ENCODE measurements at places on chromosomes 1 and 21. TPM values are rescaled to one million over a fixed set of nuclear protein-coding genes. Genes with fewer than 3 reads are reported as not detected.

DNA sequence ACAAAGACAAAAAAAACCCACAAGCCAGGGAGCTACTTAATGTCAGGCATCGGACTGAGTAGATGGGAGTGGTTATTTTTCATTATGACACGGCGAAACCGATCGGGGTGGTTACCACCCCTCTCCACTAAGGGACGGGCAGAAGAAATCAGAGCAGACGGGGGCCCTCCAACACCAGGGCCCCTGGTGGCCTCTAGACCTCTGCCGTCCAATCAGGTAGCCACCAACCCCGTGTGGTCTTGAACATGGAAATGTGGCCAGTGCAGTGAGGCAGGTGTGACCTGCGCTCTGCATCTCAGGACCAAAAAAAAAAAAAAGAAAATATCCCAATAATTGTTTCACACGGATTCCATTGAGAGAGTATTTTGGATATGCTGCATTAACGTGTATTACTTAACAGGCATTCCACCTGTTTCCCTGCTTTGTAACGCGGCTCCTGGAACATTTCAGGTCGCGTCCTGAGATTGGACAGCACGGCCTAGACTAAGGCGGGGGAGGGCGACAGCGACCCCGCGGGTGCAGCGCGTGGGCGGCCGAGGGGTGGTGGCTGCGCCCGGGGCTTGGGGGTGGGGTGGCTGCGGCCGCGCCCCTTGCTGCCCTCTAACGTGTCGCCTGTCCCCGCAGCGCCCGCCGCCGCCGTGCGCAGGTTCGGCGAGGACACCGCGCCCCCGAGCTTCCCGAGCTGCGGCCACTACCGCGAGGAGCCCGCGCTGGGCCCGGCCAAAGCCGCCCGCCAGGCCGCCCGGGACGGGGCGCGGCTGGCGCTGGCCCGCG is 48.3 kb downstream of the SIM2 start:
- no peak for DNase-seq
- no peaks in the 10 kb centered on the region for H3K36me3 ChIP-seq
- H3K4me3 ChIP-seq, result peak overlapping the region; percentile 49
- H3K4me1 ChIP-seq, result no peaks in the 10 kb centered on the region

The FAM110D gene
- 12.6 TPM for total RNA-seq

The CC2D1B gene
- 61.5 TPM for total RNA-seq

GRCh38 chr21:36330904-36331303 is 10.9 kb downstream of the MORC3 start:
- no peaks in the 10 kb centered on the region for H3K27me3 ChIP-seq
- H3K27ac ChIP-seq, result no peak overlapping the region
- H3K4me3 ChIP-seq, result no peak overlapping the region
- no peaks in the 10 kb centered on the region for H3K4me1 ChIP-seq
- no peak for DNase-seq

DNA sequence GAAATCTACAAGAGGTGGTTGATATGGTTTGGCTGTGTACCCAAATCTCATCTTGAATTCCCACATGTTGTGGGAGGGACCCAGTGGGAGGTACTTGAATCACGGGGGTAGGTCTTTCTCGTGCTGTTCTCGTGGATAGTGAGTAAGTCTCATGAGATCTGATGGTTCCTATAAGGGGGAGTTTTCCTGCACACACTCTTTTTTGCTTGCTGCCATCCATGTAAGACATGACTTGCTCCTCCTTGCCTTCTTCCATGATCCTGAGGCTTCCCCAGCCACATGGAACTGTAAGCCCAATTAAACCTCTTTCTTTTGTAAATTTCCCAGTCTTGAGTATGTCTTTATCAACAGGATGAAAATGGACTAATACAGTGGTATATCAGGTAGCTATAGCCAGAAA is 5.2 kb upstream of the VWA5B1 start:
- H3K4me3 ChIP-seq, result no peak overlapping the region
- H3K4me1 ChIP-seq, result no peaks in the 10 kb centered on the region
- peaks cover 19% of the 10 kb centered on the region for H3K27me3 ChIP-seq
- H3K36me3 ChIP-seq, result no peaks in the 10 kb centered on the region
- no peak for DNase-seq

The ATP6V1G3 gene
- total RNA-seq, result not detected

The OLFML3 gene
- 45.0 TPM for total RNA-seq

GRCh38 chr1:59696421-59697115 is 118.2 kb upstream of the HOOK1 start:
- H3K36me3 ChIP-seq, result no peaks in the 10 kb centered on the region
- DNase-seq, result no peak
- H3K4me1 ChIP-seq, result peaks cover 40% of the 10 kb centered on the region
- no peak overlapping the region for H3K4me3 ChIP-seq
- H3K27ac ChIP-seq, result no peak overlapping the region

GRCh38 chr21:39657091-39657689 is 44.5 kb downstream of the B3GALT5 start:
- DNase-seq, result no peak
- no peaks in the 10 kb centered on the region for H3K27me3 ChIP-seq
- no peak overlapping the region for H3K4me3 ChIP-seq
- no peak overlapping the region for H3K27ac ChIP-seq
- no peaks in the 10 kb centered on the region for H3K36me3 ChIP-seq

GRCh38 chr1:208269338-208269666 is 25.1 kb upstream of the PLXNA2 start:
- no peaks in the 10 kb centered on the region for H3K4me1 ChIP-seq
- H3K27me3 ChIP-seq, result peaks cover 62% of the 10 kb centered on the region
- no peak overlapping the region for H3K4me3 ChIP-seq
- DNase-seq, result no peak
- H3K27ac ChIP-seq, result no peak overlapping the region

DNA sequence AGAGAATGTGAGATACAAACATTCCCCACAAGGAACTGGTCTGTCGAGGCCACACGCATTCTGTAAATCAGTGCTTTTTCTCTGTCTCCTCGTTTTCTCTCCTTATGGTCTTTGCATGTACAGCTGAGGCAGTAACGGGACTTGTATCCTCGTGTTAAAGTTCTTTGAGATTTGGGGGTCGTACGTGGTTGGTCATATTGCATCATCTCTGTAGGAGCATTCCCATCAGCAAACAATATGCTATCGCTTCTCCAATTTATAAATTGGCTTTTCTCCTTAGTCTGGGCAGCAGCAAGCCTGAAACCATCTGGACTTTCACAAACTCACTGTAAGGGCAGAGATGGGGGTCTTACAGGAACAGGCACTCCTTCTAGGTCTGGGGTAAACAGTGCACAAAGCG is 13.0 kb upstream of the TRIM17 start:
- no peaks in the 10 kb centered on the region for H3K36me3 ChIP-seq
- H3K27me3 ChIP-seq, result no peaks in the 10 kb centered on the region
- no peak for DNase-seq
- H3K4me3 ChIP-seq, result no peak overlapping the region

DNA sequence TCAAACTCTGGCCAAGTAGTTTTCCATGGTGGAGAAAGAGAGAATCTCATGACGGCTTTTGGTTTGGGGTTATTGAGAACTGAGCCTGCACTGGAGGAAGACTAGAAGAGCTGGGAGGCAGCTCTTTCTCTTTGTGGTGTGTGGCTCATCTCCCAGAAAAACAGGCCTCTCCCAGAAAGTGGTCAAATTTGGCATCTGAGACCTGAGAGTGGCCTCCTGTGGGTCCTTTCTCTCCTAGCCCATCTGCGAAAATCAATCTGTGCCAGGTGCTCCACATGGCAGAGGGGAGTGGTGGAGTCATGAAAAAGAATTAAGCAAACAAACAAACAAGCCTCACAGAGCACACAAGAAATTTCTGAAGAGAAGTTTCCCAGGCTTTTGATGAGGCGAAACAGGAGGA is 305.0 kb downstream of the ST6GALNAC3 start:
- no peaks in the 10 kb centered on the region for H3K36me3 ChIP-seq
- no peak overlapping the region for H3K27ac ChIP-seq
- peak; percentile 30 for DNase-seq
- peaks cover 10% of the 10 kb centered on the region for H3K4me1 ChIP-seq
- no peak overlapping the region for H3K4me3 ChIP-seq
- no peaks in the 10 kb centered on the region for H3K27me3 ChIP-seq

The SH3BP5L gene
- total RNA-seq, result 22.0 TPM

The ELAPOR1 gene
- 0.90 TPM for total RNA-seq

- no peaks in the 10 kb centered on the region for H3K36me3 ChIP-seq
- peaks cover 2% of the 10 kb centered on the region for H3K4me1 ChIP-seq
- DNase-seq, result peak; percentile 73
- H3K27ac ChIP-seq, result peak overlapping the region; percentile 43
Observed at GRCh38 chr1:54335755-54336108, 70.5 kb downstream of the SSBP3 start.

The ANKRD65 gene
- total RNA-seq, result 15.9 TPM

The TIMM17A gene
- 16.2 TPM for total RNA-seq

- peak within 1 kb of the TSS; percentile 93 for H3K4me3 ChIP-seq
- no peaks in the 10 kb centered on the region for H3K27me3 ChIP-seq
- H3K36me3 ChIP-seq, result no peaks in the 10 kb centered on the region
- DNase-seq, result peak; percentile 88
- H3K27ac ChIP-seq, result peak within 1 kb of the TSS; percentile 97
Observed at GRCh38 chr21:43775795-43776430, at the start of gene CSTB. CSTB (minus strand) TSS chr21:43776308; CDS start chr21:43776269, 39 bp downstream.

DNA sequence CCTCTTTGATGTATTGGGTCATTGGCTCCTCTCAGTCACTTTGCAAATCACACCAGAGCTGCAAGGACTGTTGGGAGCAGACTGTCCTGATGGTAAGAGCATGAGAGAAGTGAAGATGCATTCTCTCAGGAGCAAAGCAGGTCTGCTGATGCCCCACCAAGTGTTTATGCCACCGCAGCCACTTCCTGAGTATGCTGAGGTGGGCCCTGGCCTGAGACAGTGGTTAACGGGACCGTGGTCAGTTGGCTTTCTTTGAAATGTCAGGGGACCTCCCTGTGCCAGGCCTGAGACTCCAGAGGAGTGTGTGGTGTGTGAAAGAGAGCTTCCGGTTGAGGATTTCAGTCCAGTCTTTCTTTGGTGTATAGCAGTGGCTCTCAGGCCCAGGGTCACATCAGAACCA is 79.4 kb downstream of the SPATA46 start:
- H3K4me1 ChIP-seq, result no peaks in the 10 kb centered on the region
- H3K27ac ChIP-seq, result no peak overlapping the region
- no peak for DNase-seq

DNA sequence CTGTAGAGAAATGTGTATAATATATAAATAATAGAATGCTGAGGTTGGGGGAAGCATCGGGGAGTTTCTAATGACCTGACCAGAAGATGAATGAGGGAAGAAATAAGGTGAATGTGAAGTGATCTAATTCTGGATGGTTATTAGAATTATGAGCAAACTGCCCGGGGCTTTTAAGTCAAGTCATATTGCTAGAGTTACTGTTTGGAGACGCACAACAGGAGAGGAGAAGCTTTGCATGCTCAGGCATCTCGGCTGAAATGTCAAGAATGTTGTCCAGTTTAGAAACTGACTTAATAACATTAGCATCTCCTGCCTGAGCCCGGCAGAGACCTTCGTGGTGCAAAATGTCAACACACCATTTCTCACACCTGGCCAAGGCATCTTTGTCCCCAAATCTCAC is 119.1 kb downstream of the RRAGC start:
- H3K27ac ChIP-seq, result no peak overlapping the region
- no peaks in the 10 kb centered on the region for H3K4me1 ChIP-seq
- H3K27me3 ChIP-seq, result no peaks in the 10 kb centered on the region
- H3K4me3 ChIP-seq, result no peak overlapping the region

DNA sequence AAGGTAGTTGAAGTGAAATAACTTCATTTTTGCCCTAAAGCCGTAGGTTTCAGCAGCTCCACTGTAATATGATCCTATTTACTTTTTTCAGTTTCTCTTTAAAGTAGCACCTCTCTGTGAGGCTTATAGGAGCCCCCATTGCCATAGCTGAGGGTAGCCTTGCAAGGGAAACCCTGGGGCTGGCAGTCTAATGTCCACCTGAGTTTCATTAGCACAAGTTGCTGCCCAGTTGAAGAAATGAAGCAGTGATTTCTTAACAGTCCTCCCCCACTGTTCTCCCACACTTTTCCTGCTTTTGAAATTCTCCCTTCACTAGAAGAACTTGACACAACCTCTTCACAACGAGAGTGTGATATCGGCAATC is 1.5 kb downstream of the HMCN1 start:
- H3K27me3 ChIP-seq, result no peaks in the 10 kb centered on the region
- peak overlapping the region; percentile 56 for H3K4me3 ChIP-seq
- peak overlapping the region; percentile 2 for H3K27ac ChIP-seq
- DNase-seq, result no peak
- H3K4me1 ChIP-seq, result peaks cover 6% of the 10 kb centered on the region
- H3K36me3 ChIP-seq, result no peaks in the 10 kb centered on the region

The SLFNL1 gene
- 0.20 TPM for total RNA-seq

DNA sequence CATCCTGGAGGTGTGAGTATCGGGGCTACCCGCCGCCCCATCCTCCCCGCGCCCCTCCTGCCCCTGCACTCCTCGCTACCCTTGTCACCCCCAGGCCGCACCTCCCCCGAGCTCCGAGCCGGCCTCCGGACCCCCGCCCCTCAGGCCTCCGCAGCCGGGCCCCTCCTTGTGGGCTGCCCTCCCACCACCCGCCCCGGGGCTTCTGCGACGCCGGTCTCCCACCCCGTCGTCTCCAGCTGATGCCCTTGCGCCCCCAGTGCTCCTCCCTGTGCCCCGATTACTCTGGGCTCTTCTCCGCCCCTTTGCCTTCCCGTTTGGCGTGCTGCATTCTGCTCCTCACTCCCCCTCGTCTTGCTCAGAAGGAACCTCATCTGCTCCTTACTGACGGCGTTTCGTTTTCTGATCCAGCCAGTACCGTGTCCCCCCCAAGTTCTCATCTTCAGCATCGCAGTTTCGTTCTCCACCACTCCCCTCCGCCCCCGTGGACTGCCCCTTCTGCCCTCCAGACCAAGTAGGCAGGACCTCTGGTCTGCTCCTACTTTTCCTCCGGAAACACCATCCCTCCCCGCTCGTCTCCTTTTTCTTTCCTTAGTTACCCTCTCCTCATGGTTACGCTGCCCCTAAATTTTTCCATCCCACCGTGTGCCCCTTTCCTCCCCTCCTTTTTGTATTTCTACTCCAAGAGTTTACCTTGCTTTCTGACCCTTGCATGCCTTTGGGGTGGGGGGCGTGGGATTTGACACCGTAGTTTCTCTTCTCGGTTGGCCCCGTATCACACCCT is 841 bp downstream of the SNX27 start:
- DNase-seq, result no peak
- H3K36me3 ChIP-seq, result no peaks in the 10 kb centered on the region
- peaks cover 8% of the 10 kb centered on the region for H3K4me1 ChIP-seq
- H3K27ac ChIP-seq, result peak overlapping the region; percentile 92
- no peaks in the 10 kb centered on the region for H3K27me3 ChIP-seq
